ENCODE measurements at places on chromosomes 12 and 14. TPM values are rescaled to one million over a fixed set of nuclear protein-coding genes. Genes with fewer than 3 reads are reported as not detected.

DNA sequence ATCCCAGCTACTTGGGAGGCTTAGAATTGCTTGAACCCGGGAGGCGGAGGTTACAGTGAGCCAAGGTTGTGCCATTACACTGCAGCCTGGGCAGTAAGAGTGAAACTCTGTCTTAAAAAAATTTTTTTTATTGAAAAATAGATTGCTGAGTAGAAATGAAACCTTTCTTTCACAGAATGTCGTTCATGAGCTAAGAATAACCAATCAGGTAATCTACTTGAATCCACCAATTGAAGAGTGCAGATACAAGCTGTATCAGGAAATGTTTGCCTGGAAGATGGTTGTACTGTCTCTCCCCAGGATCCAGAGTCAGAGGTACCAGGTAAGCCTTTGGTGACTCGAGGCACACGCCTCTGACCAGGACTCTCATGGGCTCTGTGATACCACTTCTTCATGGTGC is 27.0 kb downstream of the DYNC1H1 start:
- no peak for DNase-seq

GRCh38 chr14:105414456-105415371 is 4.9 kb upstream of the MTA1 start:
- peak; percentile 73 for DNase-seq

DNA sequence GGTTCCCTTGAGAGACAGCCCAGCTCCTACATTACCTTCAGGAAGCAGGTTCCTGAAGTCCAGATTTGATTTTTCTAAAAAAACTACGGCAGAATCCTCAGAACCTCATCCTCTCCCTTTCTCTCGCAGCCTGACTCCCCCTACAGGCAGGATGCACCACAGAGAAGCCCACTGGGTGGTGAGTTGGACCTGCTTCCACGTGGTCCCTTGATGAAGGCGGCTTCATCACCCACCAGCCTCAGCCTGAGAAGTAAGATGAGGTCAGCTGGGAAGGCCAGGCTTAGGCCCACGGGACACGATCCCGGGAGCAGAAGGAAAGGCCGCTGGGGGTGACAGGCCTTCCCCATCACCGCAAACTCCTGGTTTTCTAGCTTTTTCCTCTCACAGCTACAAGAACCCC is 83.0 kb downstream of the ACTN1 start:
- DNase-seq = no peak

- DNase-seq = no peak
Measured at GRCh38 chr12:9660046-9660445, 9.5 kb upstream of the CLEC2D start.

- DNase-seq = no peak
Measured at GRCh38 chr12:98896938-98897337, 251.8 kb downstream of the APAF1 start.

DNA sequence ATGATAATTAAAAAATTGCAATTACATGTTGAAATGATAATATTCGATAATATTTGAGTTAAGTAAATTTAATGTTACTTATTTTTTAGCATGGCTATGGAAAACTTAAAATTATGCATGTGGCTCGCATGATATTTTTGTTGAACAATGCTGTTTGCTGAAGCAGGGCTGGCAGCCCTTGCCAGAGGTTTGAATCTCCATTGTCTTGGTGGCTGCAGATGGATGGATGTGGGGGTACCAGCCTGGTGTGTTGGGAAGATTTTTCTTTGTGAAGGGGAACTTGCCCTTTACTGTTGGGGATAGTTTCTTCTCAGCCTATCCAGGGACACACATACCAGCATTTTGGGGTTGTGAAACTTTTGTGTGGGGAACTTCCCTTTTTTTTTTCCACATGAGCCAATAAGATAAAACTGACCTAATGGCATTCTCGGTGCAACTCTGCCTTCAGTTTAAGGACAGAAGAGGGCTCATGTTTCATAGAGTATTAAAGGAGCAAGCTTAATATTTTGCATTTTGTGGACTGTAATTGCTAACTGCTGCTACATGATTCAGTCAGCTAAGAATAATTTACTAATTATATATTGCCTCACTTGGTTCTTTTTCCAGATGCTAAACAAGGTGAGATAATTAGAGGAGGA is 8.8 kb downstream of the RASSF3 start:
- no peak for DNase-seq

GRCh38 chr14:28653521-28653920 is 113.1 kb upstream of the FOXG1 start:
- no peak for DNase-seq

GRCh38 chr14:58677517-58677916 is 39.8 kb downstream of the DACT1 start:
- no peak for DNase-seq

GRCh38 chr12:105272814-105273416 is 36.9 kb upstream of the APPL2 start:
- no peak for DNase-seq

PRICKLE1 gene
- 3.6 TPM for total RNA-seq

- DNase-seq = no peak
Measured at GRCh38 chr12:83920821-83921547, 991.6 kb downstream of the SLC6A15 start.

MSI1 gene
- 0.66 TPM for total RNA-seq

CLEC4A gene
- total RNA-seq = not detected

- DNase-seq = peak; percentile 88
Measured at GRCh38 chr14:23057757-23058653, 685 bp upstream of the CDH24 start.

B4GALNT3 gene
- total RNA-seq = 9.3 TPM

DNA sequence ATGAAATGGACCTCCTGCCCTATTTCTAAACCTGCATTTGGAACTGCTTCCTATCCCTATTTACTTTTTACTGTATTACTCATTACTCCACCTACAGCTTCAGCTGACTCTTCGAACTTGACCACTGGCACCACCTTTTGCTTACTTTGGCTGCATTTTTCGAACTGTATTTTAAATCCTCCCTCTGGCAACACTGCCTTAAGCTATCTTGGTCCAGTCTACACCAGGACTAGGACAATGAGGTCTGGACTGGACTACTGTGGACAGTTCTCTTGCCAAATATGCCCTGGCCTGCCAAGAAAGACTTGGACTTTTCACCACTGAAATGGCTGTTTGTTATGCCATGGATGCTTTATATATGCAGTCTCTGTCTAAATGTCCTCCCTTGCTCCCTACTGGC is 328.1 kb downstream of the BTG1 start:
- DNase-seq = peak; percentile 17

DNA sequence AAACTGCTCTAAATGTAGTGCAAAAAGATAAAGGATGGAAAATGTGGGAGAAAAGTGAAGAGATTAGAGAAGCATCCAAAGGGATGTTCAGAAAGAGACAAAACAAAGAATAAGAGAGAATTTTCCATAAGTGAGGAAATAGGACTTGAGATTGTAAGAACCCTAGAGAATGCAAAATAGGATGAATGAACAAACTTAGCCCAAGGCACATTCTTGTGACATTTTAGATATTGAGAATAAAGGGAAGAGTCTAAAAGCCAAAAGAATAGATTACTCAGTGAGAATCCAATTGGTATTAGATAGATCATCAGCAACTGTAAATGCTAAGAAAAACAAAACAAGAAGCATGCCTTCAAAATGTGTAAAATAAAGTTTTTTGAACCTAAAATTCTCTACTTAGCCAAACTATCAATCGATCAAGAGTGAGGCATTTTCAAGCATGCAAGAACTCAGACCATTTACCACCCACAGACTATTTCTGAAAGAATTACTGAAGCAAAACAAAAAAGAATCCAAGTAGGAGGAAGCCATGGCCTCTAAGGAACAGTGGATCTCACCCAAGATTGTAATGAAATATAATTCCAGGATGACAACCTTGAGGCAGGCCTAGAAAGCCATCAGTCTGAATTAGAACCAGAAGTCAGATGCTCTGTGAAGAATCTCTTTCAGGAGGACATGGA is 33.5 kb downstream of the DYRK2 start:
- DNase-seq = no peak

DNA sequence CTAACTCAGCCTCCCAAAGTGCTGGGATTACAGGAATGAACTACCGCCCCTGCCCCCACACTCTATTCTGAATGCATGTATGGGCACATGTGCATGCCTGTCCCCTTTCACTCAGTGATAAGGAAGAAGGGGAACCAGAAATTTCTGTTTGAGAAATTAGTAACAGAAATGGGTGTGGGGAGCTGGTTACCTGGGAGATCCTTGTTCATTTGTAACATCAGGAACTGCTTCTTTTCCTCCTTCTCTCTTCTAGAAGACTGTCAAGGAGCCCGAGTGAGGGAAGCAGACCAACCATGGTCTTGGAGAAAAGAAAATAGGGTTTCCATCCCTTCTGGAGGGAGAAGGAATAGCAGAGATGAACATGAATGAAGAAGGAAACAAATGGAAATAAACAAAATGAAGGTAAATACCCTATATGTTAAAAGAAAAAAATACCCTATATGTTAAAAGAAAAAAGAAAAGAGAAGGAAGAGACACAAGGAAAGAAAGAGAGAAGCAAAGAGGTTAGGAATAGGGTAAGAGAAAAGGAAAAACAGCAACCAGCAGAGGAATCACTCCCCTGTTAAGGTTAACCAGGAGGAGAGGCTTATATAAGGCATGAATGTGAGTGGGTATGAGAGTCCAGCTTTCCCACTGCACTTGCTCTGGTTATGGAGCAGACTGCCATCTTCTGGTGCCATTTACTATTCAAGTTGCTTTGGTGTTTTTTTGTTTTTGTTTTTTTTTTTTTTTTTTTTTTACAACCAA is 3.3 kb downstream of the PPP1R3E start:
- DNase-seq = no peak

DNA sequence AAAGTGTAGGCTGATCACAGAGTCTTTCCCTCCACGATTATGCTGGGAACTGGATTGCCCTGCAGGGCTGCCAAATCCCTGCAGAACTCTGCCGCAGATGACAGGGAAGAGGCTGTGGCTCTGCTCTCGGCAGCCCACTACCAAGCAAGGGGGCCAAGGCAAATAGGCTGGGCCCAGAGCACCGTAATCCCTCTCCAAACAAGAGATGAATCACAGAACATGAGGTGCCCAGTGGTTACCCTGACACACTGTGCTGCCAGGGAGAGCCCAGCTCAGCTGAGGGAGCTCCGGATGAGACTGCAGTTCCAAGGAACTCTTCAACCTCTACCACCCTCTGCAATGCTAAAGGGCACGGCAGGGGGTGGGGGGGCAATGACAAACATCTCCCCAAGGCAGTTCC is 33.9 kb downstream of the STON2 start:
- DNase-seq = no peak

DNA sequence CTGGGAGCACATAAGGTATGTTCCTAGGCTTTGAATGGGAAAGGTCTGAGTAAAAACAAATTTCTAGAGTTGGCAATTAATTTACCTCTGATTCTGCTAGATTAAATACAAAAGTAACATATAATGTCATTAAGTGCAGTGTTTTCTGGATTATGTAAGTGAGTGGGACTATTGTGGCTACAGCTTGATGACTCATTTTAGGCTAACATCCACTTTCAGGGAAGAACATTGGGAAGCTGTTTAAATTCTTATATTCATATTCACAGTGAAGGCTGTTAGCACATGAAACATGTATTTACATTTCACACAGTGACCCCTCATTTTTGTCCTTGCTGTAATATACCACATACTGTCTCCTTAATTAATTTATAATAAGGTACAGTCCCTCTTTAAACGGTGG is 13.2 kb upstream of the BMAL2 start:
- no peak for DNase-seq

- no peak for DNase-seq
Measured at GRCh38 chr14:98103705-98104104, 1168.3 kb downstream of the BCL11B start.

- no peak for DNase-seq
Measured at GRCh38 chr12:3129301-3130056, 52.3 kb downstream of the TSPAN9 start.

ANKRD33 gene
- not detected for total RNA-seq

GRCh38 chr12:116717466-116718437 is 20.1 kb downstream of the SPRING1 start:
- no peak for DNase-seq

DNA sequence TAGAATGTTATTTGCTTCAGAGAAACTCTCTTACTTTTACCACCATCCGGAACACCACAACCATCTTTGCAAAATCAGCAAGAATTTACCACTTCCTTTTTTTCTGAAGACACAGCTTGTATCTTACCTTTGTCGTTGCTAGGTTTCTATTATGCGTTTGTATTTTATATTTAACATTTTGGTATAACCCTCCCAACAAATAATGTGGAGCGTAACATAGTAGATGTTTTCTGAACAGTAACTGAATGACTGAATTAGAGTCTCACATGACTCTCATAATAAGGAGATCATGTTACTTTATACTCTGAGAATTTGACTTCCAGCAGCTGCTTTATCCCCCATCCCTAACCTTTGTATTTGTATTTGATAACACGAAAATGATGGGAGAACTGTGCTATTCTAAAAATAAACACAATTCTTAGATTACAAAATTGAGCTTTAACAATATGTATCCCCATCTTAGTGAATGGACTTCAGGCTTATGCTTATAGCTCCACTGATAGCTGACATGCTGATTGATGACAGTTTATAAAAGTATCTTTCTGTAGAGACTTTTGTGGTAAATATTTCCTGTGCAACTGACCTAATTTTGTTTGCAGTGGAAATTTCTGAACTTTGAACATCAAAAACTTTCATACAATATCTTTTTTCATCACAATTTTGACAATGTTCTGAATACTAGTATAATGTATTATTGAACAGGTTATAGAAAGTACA is 7.9 kb upstream of the KLRB1 start:
- no peak for DNase-seq

CCDC196 gene
- total RNA-seq = not detected

GRCh38 chr12:52618216-52618615 is at the start of gene KRT73:
Gene KRT73, minus strand, starts transcription at chr12:52618559. Its CDS starts 35 bp downstream, at chr12:52618524.
- DNase-seq = no peak

PAX9 gene
- total RNA-seq = not detected

- no peak for DNase-seq
Measured at GRCh38 chr14:55124774-55125386, 4.2 kb upstream of the LGALS3 start.

GRCh38 chr12:89324437-89324836 is 27.9 kb downstream of the DUSP6 start:
- DNase-seq = no peak

DNA sequence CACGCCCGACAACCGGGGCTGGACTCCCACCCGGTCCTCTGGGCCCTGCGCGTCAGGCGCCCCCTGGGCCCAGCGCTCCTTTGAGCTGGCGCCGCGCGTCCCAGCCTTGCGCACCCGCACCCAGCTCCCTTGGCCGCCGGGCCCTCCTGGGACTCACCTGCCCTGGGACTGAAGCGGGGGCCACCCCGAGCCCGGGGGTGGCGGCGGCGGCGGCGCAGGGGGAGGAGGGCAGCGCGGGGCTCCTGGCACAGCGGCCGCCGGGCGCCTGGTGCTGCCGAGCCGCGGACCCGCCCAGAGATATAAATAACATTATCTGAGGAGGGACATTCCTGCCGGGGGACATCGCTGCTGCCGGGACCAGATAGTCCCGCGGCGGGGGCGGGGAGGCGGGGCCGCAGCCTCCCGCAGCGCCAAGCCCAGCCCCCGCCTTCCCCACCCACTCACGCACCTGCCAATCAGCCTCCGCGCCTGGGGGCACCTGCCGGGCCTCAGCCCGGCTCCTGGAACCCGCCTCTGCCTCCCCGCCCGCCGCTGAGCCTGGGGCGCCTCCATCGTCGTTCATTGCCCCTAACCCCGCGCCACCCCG is at the start of gene SPTB:
SPTB (minus strand) TSS at position 273 of the 586 bp plus-strand sequence. CDS start 56,813 bp downstream, outside the sequence.
- peak; percentile 79 for DNase-seq

DNA sequence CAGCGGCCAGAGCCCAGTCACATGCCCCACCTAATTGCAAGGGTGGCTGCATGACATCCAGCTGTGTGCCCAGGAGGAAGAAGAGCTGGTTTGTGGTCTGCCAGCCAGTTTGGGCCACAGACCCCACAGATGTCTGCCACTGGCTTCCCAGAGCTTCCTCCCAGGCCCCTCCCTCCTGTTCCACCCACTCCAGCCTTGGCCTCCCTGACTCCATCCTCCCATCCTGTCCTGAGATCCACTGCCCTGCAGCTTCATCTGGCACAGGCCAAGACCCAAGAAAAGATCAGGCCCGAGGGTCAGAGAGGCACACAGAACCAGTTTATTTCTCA is 5.9 kb downstream of the NGB start:
- DNase-seq = no peak

Data from body of pancreas (tissue), 4 donors.